Progenitor cell of endocrine pancreas (in vitro differentiated cells): ENCODE measurements at places on chromosomes 6 and 20. TPM values are rescaled to one million over a fixed set of nuclear protein-coding genes. Genes with fewer than 3 reads are reported as not detected.

The POU5F1 gene
- total RNA-seq = 0.49 and 1.6 TPM in 2 replicates

DNA sequence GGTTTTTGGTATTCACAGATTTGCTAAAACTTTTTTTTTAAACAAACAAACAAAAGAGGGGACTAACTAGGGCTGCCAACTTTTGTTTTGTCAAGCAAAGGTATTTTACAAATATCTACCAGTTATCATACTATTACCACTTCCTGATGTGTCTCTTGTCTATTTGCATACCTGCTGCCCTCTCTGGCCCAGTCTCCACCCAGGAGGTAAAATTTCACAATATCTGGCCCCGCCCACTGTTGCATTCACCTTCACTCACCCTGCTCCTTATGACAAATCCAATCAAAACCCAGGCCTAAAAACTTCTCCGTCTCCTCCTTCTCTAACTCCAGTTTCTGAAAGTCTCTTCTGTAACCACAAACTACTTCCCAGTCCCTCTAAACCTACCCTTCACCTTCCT, 82.2 kb downstream of the TRERF1 start:
- H3K27me3 ChIP-seq = no peaks in the 10 kb centered on the region
- H3K4me1 ChIP-seq = no peaks in the 10 kb centered on the region
- no peak for DNase-seq
- no peak overlapping the region for H3K27ac ChIP-seq
- no peak overlapping the region for H3K4me3 ChIP-seq

The TTK gene
- 20.6 and 22.1 TPM in 2 replicates for total RNA-seq

The RNF144B gene
- total RNA-seq = 3.1 and 3.4 TPM in 2 replicates

DNA sequence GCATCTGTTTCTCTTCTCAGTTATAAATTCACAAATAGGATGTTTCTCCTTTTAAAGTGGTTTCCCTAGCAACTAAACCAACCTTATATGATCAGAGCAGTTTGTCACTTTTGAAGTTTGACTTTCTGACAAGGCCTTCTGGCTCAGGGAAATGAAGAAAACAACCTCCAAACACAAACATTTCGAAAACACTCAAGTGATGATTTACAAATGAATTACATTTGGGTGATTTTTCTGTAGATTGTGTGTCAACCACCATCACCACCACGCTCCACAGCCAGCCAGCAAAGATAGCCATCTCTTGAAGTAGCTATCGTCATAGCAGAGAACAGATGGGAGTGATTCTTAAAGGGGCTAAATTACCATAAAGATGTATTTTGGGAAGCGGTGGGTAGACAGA, 16.5 kb upstream of the MLIP start:
- no peak overlapping the region for H3K4me3 ChIP-seq
- H3K27me3 ChIP-seq = peaks cover 4% of the 10 kb centered on the region
- no peaks in the 10 kb centered on the region for H3K36me3 ChIP-seq
- no peak overlapping the region for H3K27ac ChIP-seq
- peaks cover 7% of the 10 kb centered on the region for H3K4me1 ChIP-seq

GRCh38 chr6:101926149-101926925, 532.8 kb downstream of the GRIK2 start:
- DNase-seq = no peak
- no peak overlapping the region for H3K4me3 ChIP-seq
- H3K36me3 ChIP-seq = no peaks in the 10 kb centered on the region
- H3K4me1 ChIP-seq = no peaks in the 10 kb centered on the region
- H3K27ac ChIP-seq = no peak overlapping the region

- peaks cover 18% of the 10 kb centered on the region for H3K4me1 ChIP-seq
- H3K27ac ChIP-seq = peak overlapping the region; percentile 59
- peak overlapping the region; percentile 67 for H3K4me3 ChIP-seq
- peak; percentile 26 for DNase-seq
Observed at GRCh38 chr6:125363039-125363823, 61.5 kb upstream of the HDDC2 start.

The ABHD16B gene
- not detected in 2 replicates for total RNA-seq

DNA sequence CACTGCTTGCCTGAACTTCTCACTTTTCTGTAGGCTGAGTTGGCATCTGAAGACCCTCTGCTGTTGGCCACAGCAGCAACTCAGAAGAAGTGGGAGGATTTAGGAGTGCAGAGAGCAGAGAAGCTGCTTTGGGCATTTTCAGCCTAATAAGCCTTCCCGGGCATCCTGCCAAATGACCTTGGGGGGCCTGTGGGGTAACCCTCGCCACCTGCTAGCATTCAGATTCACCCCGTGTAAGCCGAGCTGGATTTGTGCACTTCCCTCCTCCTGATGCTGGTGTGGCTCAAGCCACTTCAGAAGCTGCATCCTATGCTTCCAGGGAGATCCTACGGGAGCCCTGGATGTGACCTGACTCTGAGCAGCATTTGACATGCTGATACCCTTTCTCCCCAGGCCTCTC, 114.8 kb downstream of the LRFN2 start:
- no peak overlapping the region for H3K4me3 ChIP-seq
- no peaks in the 10 kb centered on the region for H3K4me1 ChIP-seq
- H3K27ac ChIP-seq = no peak overlapping the region
- H3K36me3 ChIP-seq = no peaks in the 10 kb centered on the region
- no peak for DNase-seq
- peaks cover 32% of the 10 kb centered on the region for H3K27me3 ChIP-seq

The EGFL8 gene
- total RNA-seq = 68.3 and 83.1 TPM in 2 replicates

DNA sequence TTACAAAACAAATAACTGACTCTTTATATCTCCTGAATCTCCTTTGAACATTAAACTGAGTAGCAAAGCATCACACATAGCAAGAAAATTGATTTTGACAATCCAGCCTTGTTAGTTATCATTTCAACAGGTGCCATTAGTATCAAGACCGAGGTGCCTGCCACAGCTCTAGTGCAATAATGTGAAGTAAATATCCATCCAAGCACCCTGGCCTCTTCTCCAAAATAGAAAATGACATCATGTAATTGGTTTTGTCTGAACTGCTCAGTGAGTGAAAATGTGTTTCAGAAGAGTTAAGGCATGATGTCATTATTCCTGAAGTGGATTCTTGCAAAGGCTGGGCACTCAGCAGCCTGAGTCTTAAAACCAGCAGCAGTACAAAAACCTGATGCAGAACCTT, 341.4 kb downstream of the PLCB1 start:
- DNase-seq = no peak
- H3K4me1 ChIP-seq = no peaks in the 10 kb centered on the region
- no peaks in the 10 kb centered on the region for H3K27me3 ChIP-seq
- H3K4me3 ChIP-seq = no peak overlapping the region

- no peak overlapping the region for H3K27ac ChIP-seq
- no peaks in the 10 kb centered on the region for H3K36me3 ChIP-seq
- H3K4me3 ChIP-seq = no peak overlapping the region
- DNase-seq = no peak
Observed at GRCh38 chr20:22921595-22922421, 113.3 kb upstream of the SSTR4 start.

The COX4I2 gene
- not detected in 2 replicates for total RNA-seq

DNA sequence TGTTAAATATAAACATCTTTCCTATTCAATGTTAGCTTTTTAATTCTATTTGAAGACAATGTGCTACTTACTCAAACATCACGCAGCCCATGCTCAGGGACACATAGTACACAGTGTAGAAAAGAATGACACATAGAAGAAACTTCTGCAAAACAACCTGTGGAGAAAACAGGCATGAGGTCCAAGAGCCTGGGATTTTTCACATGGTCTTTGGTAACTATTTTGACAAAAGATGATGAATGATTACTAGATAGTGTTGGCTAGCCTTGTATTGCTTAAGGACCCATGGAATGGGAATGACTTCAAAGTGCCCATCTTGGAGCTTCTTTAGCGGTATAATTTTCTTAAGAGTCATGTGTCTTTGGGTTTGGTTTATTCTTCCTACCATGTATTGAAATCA, 15.4 kb downstream of the TMEM244 start:
- H3K36me3 ChIP-seq = no peaks in the 10 kb centered on the region
- H3K27ac ChIP-seq = no peak overlapping the region
- no peak overlapping the region for H3K4me3 ChIP-seq
- H3K4me1 ChIP-seq = no peaks in the 10 kb centered on the region
- H3K27me3 ChIP-seq = no peaks in the 10 kb centered on the region

The SDCBP2 gene
- total RNA-seq = 2.0 and 2.3 TPM in 2 replicates

The TINAG gene
- not detected in 2 replicates for total RNA-seq

- no peaks in the 10 kb centered on the region for H3K36me3 ChIP-seq
- no peaks in the 10 kb centered on the region for H3K27me3 ChIP-seq
- H3K4me1 ChIP-seq = no peaks in the 10 kb centered on the region
- no peak overlapping the region for H3K27ac ChIP-seq
- no peak overlapping the region for H3K4me3 ChIP-seq
Observed at GRCh38 chr6:11785415-11785773, 6.8 kb upstream of the ADTRP start.

DNA sequence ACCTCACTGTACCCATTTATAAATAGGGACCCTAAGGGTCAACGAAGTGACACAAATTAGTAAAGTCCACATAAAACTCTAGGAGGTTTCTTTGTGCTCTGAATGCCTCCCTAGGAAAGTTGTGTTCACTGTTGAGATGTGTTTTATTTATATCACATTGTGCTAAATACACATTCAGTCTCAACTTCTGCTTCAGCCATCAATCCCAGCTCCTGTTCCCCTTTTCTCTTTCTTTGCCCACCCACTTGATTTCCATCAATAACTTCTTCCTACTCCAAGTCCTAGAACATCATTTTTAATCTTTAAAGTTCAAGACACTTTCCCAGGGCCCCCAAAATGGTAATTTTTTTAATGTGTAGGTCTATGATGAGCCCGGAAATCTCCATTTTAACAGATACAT, 208.3 kb upstream of the RAB32 start:
- DNase-seq = no peak
- H3K36me3 ChIP-seq = no peaks in the 10 kb centered on the region
- no peak overlapping the region for H3K27ac ChIP-seq
- H3K4me3 ChIP-seq = no peak overlapping the region
- H3K4me1 ChIP-seq = peaks cover 15% of the 10 kb centered on the region

DNA sequence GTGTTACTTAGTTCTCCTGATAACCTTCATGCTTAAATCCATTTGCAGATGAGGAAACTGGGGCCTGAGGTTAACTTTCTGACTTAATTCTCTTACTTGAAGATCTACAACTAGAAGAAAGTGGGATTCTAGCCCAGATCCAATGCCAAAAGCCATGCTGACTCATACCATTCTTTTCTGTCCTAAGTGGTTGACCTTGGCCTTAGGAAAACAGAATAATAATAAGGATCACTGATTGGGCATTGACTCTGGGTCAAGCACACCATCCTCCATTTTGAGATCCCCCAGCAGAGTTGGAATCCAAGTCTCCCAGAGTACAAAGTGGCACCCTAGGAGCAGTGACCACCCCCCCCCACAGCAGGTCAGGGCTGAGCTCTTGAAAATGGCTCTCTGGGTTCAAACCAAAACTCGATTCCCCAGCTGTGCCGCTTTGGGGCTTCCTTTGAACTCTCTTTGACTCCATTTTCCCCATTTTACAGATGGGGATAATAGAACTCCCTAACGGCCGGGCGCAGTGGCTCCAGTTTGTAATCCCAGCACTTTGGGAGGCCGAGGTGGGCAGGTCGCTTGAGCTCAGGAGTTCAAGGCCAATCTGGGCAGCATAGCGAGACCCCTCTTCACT, 12.8 kb upstream of the ZNF217 start:
- peaks cover 12% of the 10 kb centered on the region for H3K4me1 ChIP-seq
- no peaks in the 10 kb centered on the region for H3K27me3 ChIP-seq
- DNase-seq = no peak

The MUC21 gene
- total RNA-seq = not detected in 2 replicates

DNA sequence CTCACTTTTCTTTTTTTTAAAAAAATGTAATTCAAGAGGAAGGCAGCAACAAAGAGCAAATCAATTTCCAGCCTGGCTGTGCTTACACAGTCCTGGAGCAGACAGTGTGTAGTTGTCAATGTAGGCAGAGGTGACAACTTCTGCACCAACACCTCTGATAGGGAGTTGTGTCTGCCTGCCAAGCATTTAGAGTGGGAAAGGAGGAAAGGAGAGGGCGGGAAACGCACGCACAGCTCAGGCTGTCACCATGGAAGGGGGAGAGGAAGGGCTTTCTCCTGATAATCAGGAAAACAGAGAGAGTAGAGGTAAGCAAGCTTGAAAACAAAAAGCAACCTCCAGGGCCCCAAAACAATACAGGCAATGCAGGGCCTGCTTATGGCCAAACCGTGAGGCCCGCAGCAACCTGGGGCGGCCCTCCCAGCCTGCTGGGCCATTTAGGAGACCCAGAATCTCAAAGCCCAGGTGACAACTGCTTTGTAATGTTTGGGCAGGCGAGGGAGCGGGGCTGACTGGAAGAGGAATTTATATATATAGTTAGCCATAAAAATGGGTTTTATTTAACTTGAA, 41.5 kb upstream of the GFOD1 start:
- DNase-seq = no peak
- peaks cover 8% of the 10 kb centered on the region for H3K27me3 ChIP-seq
- peaks cover 5% of the 10 kb centered on the region for H3K4me1 ChIP-seq

DNA sequence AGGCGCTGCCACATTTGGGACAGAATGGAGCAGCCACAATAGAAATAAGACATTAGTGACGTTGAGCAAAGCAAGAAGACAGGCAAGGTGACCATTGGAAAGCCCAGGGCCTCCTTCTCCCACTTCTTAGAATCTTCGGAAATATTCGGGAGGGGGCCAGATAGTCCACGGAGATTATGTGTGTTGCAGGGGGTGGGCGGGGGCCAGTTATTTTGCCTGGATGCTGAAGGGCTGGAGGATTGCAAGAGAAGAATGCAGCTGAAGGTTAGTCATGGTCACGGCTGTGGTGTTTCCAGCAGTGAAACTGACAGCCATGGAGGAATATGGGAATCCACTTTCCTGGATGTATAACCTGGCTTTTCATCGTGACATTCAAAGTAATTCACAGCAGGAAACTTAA, 88.6 kb downstream of the CDH26 start:
- H3K4me3 ChIP-seq = no peak overlapping the region
- peaks cover 1% of the 10 kb centered on the region for H3K36me3 ChIP-seq
- peaks cover 68% of the 10 kb centered on the region for H3K27me3 ChIP-seq
- no peak overlapping the region for H3K27ac ChIP-seq
- peaks cover 14% of the 10 kb centered on the region for H3K4me1 ChIP-seq

The BPI gene
- total RNA-seq = not detected in 2 replicates

DNA sequence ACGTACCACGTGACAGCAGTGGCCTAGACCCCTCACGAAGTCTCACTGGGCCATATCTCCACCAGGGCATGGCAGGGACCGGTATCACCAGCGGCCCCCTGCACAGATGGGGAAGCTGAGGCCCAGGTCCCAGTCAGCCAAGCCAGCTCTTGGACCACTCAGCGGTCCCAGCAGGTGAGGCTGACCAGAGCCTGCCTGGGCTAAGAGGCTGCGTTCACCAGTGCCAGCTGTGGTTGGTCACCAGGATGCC, 2.6 kb upstream of the MRGBP start:
- H3K4me1 ChIP-seq = peaks cover 2% of the 10 kb centered on the region
- no peak overlapping the region for H3K4me3 ChIP-seq
- no peak for DNase-seq
- H3K27me3 ChIP-seq = peaks cover 14% of the 10 kb centered on the region

- H3K4me1 ChIP-seq = peaks cover 21% of the 10 kb centered on the region
- peaks cover 36% of the 10 kb centered on the region for H3K36me3 ChIP-seq
- H3K27me3 ChIP-seq = no peaks in the 10 kb centered on the region
- no peak for DNase-seq
- H3K4me3 ChIP-seq = peak overlapping the region; percentile 99
Observed at GRCh38 chr6:117600008-117600743, 2.1 kb downstream of the GOPC start.

The APOM gene
- total RNA-seq = 7.1 and 7.5 TPM in 2 replicates
